PC-9 (cell line): ENCODE measurements at places on chromosomes 7 and 10. TPM values are rescaled to one million over a fixed set of nuclear protein-coding genes. Genes with fewer than 3 reads are reported as not detected.

Gene ITPRID1
- total RNA-seq = not detected in 2 replicates

Gene GIMAP7
- not detected in 2 replicates for total RNA-seq

DNA sequence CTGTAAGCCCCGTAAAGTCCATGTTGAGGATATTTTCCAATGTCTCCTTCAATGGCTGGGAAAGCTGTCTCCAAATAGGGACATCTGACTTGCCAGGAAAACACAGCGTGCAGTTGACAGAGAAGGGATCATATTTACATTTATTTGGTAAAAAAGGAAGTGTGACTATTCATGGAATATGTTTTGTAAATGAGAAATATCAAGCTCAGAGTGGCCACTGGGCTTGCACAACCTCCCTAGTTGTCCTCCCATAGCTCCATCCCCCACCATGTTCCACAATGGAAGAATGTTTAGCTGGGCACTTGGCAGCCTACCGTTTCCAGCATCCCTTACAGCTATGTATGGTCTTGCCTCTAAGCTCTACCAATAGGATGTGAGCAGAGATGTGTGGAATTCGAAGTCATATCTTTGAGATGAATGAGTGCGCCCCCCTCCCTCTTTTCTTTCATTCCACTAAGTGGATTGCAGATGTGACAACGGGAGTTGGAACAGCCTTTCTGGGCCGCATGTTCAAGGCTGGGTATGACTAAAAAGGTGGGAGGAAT lies 306.6 kb upstream of the ZMIZ1 start:
- no peak for DNase-seq

Gene CDHR1
- not detected in 2 replicates for total RNA-seq

Gene HSPA12A
- 11.3 and 12.1 TPM in 2 replicates for total RNA-seq

DNA sequence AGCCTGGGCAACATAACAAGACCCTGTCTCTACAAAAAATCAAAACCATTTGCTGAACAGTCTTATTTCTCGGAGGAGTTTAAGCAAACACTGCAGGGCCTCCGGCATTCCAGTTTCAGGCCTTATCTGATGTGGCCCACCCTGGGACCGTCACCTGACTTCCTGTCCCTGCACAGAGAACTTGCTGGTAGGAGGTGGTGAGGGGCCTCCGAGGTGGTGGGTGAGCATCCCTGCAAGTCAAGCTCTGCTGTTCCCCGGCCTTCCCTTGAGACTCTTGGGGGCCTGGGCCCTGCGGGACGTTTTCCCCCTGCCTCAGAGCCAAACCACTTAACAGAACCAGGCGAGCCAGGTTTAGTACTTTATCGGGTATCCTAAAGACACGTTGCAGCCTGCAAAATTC lies 44.5 kb upstream of the AP5Z1 start:
- DNase-seq = no peak

Gene TMEM196
- not detected in 2 replicates for total RNA-seq

DNA sequence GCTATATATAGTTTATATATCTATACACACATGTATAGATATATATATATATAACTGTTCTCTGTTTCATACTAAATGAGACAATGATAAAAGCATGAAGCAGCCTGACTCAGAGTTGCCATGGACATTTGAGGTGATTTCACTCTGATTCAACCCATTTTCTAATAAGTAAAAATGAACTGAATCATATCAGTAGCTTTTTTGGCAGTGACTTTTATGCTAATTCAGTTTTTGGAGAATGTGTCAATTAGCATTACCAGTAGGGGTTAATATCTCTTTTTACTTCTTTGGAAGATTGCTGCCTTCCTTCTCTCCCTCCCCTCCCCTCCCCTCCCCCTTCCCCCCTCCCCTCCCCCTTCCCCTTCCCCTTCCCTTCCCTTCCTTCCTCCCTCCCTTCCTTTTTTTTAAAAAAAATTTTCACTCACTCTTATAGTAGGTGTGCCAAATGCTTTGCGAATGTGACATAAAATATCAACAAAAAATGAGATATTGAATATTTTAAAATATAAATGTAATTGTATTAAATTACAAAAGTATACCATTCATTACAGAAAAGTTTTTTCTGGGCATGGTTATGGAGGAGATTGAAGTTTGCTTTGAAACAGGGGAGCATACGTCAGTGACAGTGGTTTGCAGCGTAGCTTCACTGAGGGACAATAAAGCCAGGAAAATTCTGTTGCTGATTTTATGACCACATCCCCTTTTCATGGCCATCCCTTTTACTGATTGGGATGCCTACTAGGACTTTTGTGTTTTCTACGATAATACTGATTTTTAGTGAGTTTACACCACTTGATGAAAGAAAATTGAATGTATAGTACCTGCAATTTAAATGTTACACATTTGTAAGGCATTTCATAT lies 64.0 kb upstream of the KLF6 start:
- DNase-seq = no peak

Gene VSTM2A
- total RNA-seq = not detected in 2 replicates

Gene ASAH2
- 0.80 and 8.3 TPM in 2 replicates for total RNA-seq

- DNase-seq = no peak
Observed at GRCh38 chr7:117323851-117324711, 1.2 kb upstream of the WNT2 start.

Gene PPP1R17
- not detected in 2 replicates for total RNA-seq

- DNase-seq = peak; percentile 78
Observed at GRCh38 chr10:125160856-125161706, 718 bp upstream of the CTBP2 start.

DNA sequence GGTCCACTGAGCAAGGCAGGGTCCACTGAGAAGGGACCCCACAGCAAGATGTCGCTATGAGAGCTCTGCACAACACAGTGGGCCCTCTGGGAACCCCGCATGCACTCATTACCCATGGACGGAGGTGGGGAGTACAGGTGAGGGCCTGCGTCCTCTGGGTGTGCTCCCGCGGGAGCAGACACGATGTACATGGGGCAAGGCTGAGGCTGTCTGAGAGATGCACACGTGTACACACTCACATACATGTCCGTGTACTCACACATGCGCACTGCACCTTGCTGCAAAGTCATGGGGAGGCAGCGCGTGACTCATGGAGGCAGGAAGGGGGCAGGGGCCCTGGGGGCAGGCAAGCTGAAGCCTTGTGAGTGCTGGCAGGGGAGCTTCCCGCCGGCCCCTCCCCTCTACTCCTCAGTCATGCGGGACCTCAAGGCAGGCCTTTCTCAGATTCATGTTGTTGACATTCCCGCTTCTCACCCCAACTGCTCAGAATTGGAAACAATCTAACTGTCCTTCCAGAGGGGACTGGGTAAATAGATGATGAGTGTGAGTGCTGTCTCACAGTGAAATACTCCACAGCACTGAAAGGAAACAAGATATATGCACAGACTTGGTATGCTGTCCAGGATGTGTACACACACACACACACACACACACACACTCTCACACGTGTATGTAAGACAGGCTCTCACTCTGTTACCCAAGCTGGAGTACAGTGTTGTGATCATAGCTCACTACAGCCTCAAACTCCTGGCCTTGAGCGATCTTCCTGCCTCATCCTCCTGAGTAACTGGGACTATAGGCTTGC lies 40.0 kb downstream of the GOLGA7B start:
- DNase-seq = peak; percentile 81

DNA sequence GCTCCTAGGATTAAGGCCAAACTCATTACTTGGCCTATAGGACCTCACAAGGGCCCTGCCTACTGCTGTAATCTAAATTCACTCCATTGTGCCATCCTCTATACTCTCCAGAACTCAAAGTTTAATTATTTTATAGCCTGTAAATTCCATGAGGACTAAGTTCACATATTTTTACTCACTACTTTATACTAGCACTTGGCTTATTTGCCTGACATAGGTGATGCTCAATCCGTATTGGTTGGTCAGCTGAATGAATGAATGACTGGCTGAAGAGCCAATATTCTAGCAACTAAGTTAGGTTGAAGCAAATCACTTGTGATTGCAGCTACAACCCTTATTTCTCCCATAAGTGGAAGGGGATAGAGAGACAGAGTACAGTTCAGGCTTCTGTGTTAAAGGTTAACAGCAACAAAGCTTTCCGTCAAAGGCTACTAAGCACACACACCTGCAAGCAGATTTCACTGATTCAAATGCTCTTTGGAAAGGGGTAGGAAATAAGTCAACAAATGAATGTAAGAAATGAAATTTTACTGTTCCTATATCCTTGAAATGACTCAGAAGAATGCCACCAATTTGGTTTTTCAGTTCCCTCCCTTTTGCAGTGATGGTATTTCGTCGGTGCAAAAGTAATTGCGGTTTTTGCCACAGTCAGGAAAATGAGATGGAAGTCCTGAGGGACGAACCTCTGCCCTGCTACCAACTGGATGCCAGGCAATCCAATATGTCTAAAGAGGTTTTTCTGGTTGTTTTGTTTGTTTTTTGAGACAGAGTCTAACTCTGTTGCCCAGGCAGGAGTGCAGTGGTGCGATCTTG lies 120.7 kb downstream of the COL28A1 start:
- DNase-seq = no peak

Gene PNLIP
- not detected in 2 replicates for total RNA-seq

Gene LLCFC1
- not detected in 2 replicates for total RNA-seq

- no peak for DNase-seq
Observed at GRCh38 chr7:90666186-90666585, 70.1 kb downstream of the CDK14 start.

Gene OR2A5
- not detected in 2 replicates for total RNA-seq

Gene INTS1
- total RNA-seq = 124 and 170 TPM in 2 replicates

DNA sequence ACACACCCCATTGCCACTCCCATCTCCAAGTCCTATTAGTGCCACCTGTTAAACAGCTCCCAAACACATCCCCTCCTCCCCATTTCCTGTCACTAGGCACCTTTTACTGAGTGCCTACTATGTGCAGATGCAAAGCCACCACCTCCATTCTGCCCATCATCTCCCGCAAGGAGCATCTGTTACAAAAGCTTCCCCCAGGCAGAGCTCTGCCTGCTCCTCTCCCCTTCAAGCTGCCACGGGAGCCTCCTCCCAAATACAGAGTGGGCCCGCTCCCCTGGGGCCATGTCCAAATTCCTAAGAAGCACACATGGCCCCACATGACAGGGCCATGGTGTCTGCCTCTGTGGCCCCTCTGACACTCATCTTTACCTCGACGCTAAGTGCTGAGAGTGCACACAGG lies 149.7 kb downstream of the OAT start:
- no peak for DNase-seq

Gene CPA1
- total RNA-seq = not detected in 2 replicates

Gene NEBL
- 21.9 and 22.6 TPM in 2 replicates for total RNA-seq
